Transverse colon (tissue), 4 donors: ENCODE measurements at places on chromosomes 7 and 10. TPM values are rescaled to one million over a fixed set of nuclear protein-coding genes. Genes with fewer than 3 reads are reported as not detected.

RTKN2 gene
- total RNA-seq, result 2.7 TPM

HOGA1 gene
- total RNA-seq, result not detected

DNA sequence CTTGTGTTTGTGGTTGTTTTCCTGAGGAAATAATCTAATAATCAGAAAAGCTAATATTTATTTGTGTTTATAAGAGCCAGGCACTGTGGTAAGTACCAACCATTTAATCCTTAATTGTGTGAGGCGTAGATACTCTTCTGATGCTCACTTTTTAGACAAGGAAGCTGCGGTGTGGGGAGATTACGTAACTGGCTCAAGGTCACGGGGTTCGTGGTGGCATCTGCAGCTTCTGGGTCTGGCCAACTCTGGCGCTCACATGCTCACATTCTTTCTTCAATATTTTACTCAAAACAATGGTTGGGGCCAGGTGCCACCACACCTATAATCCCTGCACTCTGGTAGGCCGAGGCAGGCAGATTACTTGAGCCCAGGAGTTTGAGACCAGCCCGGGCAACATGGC is 77.6 kb downstream of the RALA start:
- H3K36me3 ChIP-seq, result peaks cover 1% of the 10 kb centered on the region
- H3K4me3 ChIP-seq, result no peak overlapping the region
- H3K4me1 ChIP-seq, result no peaks in the 10 kb centered on the region
- no peaks in the 10 kb centered on the region for H3K27me3 ChIP-seq

DNA sequence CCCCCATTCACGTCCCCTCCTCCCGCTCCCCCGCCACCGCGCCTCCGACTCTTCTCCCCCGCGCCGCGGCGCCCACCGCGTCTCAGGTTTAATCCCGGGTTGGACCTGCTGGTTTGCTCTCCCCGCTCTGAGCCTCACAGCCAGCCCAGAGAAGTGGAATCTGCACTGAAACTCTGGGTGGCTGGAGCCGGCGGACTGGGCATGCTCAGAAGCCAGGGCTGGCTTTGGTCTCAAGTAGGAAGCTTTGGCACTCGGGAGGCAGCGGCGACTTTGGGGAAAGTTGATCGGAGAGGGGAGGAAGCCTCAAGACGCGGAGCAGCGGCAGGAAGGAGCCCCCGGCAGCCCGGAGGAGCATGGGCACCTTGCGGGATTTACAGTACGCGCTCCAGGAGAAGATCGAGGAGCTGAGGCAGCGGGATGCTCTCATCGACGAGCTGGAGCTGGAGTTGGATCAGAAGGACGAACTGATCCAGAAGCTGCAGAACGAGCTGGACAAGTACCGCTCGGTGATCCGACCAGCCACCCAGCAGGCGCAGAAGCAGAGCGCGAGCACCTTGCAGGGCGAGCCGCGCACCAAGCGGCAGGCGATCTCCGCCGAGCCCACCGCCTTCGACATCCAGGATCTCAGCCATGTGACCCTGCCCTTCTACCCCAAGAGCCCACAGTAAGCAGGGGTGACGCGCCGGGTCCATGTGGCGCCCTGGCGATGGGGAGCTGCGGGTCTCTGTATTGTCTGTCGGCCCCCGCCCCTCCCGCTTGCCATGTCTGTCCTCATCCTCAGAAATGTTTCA is at the start of gene PRKG1:
Gene PRKG1 (plus strand): TSS at position 250 of the 791 bp plus-strand sequence.
- H3K4me3 ChIP-seq, result peak within 1 kb of the TSS; percentile 52
- H3K4me1 ChIP-seq, result peaks cover 8% of the 10 kb centered on the region
- H3K27me3 ChIP-seq, result peaks cover 9% of the 10 kb centered on the region
- H3K36me3 ChIP-seq, result no peaks in the 10 kb centered on the region
- peak; percentile 71 for DNase-seq

- no peaks in the 10 kb centered on the region for H3K27me3 ChIP-seq
- no peak for DNase-seq
- no peaks in the 10 kb centered on the region for H3K36me3 ChIP-seq
- H3K4me1 ChIP-seq, result peaks cover 10% of the 10 kb centered on the region
- H3K27ac ChIP-seq, result no peak overlapping the region
These were observed 165.0 kb downstream of the BAMBI start for GRCh38 chr10:28842321-28842720.

GRCh38 chr7:26639111-26639510 is 225.3 kb downstream of the SKAP2 start:
- no peak overlapping the region for H3K27ac ChIP-seq
- H3K4me3 ChIP-seq, result no peak overlapping the region
- no peaks in the 10 kb centered on the region for H3K36me3 ChIP-seq
- no peak for DNase-seq
